ENCODE measurements at places on chromosomes 3 and 15.

GRCh38 chr3:132593947-132594323, 3.1 kb upstream of the ACKR4 start:
- no peak for DNase-seq

DNA sequence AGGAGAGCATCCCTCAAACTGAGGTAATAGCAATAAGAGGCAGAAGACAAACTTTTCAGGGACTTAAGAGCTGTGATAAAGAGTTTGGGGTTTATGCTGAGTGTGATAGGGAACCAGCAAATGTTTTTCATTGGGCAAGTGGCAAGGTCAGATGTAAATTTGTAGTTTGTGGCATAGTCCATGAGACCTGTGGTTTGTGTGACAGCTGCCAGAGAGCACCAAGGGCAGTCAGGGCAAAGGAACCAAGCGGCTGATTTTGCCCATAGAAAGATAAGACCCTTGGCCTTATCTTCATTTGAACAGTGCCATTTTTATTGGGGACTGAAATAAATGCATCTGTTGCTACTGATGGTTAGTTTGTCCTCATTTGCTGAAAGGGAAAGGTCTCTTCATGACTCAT, 220.3 kb downstream of the LRRN1 start:
- no peak for DNase-seq

GRCh38 chr3:52323526-52324295, 7.6 kb downstream of the DNAH1 start:
- DNase-seq: no peak

DNA sequence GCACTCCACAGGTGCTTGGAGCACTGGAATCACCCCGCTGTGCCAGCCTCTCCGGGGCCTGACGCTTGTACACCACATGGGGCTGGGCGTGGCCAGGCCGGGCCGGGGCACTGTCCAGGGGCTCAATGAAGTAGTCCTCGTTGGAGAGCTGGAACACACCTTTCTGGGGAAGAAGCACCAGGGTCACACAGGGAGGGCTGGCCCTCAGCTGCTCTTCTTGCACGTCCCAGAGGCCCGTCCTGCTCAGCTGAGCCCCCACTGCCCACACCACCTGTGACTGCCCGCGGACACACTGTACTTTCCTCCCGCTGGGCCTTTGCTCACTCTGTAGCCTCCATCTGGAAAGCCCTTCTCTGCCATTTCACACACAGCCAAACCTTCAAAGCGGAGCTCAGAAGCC, 13.3 kb downstream of the ADAMTS7 start:
- DNase-seq: no peak

- DNase-seq: no peak
These were observed 357.4 kb downstream of the RORA start for GRCh38 chr15:60871731-60872130.

Data from activated CD8-positive, alpha-beta memory T cell treated with anti-CD3 and anti-CD28 coated beads for 1 hour (primary cell).